ENCODE measurements at places on chromosomes 3 and 15.

- DNase-seq = no peak
These were observed 365.6 kb downstream of the PTPRG start for GRCh38 chr3:61926923-61927322.

DNA sequence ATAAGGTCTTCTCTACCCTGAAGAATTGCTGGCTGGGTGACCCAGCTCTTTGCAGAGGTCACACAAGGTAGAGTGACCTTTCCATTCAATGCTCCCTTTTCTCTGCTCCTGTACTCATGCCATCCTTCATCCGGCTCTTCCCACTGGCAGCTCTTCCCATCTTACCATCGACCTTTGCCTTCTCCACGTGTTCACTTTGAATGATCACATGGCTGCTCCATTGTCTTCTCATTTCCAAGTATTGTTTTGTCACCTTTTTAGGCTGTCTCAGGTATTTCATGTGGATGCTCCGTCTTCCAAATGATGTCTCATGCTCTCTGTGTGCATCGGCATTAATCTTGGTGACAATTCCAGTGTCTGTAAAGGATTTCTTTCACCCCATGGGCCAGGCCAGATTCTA lies 76.6 kb upstream of the ONECUT1 start:
- DNase-seq = no peak

DNA sequence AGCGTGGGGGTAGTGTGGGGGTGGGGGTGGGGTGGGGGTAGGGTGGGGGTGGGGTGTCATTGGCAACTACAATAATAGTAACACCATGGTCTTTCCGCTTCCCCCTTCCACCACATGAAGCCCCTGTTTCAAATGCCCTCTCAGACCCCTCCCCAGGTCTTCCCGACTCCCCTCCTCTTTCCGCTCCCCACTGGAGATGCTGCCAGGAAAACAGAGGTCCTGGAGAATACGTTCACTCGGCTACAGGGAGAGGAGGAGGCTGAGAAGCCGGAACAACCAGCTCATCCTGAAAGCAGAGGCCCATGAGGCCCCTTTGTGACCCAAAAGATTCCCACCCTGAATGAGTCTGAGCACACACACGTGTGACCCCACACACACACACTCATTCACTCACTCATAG lies 75.4 kb downstream of the CPN2 start:
- DNase-seq = no peak

GRCh38 chr15:88949734-88950400 lies 36.7 kb upstream of the MFGE8 start:
- DNase-seq = no peak

DNA sequence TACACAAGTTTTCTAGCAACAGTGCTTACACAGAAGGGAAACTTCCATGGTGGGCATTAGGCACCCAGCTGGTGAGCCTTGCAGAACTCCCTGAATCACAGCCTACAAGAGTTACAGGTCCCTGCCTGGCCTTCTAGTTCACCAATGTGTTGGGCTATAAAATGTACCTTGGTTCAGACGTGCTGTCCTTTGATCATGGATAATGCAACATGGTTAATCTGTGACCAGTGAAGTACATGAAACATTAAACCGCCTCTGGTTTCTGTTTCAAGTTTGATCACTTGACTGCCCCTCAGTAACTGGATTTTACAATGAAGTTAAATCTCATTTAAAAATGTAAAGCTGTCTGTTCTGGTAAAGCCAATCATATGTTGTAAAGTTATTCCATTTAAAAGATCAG lies 51.8 kb downstream of the FMN1 start:
- DNase-seq = no peak

- no peak for DNase-seq
These were observed 36.2 kb downstream of the C2CD4B start for GRCh38 chr15:62128916-62129315.

GRCh38 chr3:106206146-106206545 lies 337.3 kb upstream of the CBLB start:
- DNase-seq = peak; percentile 67

DNA sequence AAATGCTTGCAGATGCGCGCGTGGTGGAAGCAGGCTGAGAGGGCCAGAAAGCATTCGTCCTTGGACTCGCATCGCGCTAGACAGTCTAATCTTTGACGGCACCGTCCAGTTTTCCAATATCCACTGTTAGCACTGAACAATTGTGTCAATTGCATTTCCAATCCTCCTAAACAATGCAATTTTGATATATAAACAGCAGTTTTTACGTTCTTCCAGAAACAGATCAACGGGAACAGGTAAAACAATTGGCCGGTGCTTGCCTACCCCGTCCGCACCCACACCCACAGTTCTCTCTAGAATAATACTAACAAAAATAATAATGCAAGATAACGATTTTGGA lies 17.2 kb downstream of the CPN2 start:
- DNase-seq = no peak

DNA sequence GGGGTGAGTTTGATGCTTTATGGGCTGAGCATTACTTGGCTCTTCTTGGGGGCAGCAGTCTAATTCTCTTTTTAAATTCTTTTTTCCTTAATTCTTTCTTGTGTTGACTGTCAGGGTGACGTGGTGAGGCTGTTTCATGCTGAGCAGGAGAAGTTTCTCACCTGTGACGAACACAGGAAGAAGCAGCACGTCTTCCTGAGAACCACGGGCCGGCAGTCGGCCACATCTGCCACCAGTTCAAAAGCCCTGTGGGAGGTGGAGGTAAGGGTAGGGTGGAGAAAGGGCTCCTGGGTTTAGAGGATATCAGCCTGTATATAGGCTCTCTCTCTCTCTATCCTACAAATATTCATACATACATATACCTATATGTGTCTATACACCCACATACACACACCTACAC lies 152.3 kb downstream of the ITPR1 start:
- no peak for DNase-seq

- DNase-seq = no peak
These were observed 530 bp upstream of the TUBGCP5 start for GRCh38 chr15:23039917-23040281.

DNA sequence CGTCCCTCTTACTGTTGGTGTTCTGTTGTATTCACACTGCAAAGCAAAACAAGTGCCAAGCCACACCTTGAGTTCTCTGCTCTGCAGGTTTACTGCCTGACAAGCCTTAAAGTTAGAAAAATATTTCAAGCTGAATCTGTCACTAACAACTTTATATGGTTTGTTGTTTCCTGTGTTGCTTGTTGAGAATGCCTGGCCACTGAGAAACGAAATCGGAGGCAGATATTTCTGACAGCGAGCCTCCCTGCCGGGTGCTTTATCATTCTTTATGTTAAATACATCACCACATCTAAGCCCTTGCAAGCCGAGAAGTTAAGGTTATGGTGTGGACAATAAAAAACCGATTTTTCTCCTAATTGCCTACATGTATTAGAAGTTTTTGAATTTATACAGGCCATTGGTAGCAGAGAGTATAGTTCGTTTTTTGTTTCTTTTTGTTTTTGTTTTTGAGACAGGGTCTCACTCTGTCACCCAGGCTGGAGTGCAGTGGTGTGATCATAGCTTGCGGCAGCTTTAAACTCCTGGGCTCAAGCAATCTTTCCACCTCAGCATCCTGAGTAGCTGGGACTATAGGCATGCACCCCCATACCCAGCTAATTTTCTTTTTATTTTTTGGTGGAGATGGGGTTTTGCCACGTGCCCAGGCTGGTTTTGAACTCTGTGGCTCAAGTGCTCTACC lies 188.4 kb upstream of the ICE2 start:
- DNase-seq = no peak

DNA sequence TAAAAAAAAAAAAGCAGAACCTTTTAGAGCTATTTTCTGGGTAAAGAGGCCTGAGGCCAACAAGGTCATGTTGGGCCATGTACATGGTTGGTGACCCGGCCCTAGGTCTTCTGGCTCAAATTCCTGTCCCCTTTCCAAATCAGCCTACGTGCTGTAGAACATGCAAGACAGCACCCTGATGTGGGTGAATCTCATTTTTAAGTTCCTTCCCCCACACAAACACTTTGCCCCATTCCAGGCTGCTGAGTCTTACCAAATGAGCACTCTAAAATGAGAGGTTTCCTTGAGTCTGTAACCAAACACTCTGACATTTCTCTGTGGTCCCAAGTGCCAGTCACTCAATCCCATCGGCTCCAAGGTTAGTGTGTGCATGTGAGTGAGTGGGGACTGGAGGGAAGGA lies 9.4 kb downstream of the BCL6 start:
- no peak for DNase-seq

- DNase-seq = no peak
These were observed 5.3 kb upstream of the DAPK2 start for GRCh38 chr15:64051407-64052259.

DNA sequence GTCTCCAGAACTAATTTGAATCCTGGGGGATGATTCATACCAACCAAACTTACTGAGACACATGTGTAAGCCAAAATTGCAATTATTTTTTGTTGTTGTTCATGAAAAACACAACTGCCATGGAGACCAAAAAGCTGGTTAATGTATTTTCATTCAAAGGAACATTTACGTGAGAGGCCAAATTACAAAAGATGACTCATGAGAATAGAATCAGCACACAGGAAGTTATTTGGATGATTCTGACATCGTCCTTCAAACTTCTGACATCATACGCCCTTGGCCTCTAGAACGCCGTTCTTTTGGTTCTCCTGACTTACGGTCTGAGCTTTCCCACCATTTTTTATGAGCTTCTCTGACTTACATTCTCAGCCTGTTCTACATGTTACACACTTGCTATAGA lies 3.0 kb upstream of the ZNF280D start:
- DNase-seq = no peak

DNA sequence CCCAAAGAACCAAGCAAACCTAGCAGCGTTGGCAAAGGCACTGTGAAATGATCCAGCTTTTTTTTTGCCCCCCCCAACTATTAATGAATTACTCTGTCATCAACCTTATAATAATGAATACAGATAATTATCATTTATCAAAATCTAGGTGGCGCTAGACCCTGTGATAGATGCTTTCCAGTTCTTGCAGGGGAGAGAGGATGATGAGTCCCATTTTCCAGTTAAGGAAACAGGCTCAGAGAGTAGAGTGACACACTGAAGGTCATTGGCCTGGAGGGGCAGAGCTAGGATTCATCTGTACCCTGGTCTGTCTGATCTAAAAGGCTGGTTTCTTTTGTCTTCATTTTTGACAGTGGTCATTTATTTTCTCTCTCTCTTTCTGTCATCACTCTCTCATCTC lies 5.0 kb downstream of the ACOX2 start:
- no peak for DNase-seq
